Islet precursor cell (in vitro differentiated cells): ENCODE measurements at places on chromosomes 1 and 21.

DNA sequence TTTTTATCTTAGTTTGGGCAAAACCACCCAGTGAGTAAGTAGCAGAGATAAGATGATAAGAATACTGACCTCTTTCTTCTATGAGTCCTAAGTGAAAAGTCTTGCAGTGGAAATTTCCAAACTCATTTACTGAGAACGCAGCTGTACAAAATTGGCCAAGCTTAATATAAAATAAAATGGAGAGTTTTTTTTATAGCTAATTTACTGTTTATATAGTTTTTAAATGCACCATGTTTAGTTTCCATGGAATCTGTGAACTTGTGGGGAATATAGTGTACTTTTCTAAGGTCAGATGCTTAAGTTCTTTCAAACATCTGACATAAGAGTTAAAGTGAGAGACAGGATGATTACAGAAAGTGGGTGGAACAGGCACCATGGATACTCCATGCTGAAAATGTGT, 833.5 kb downstream of the ADGRL2 start:
- no peak for DNase-seq

DNA sequence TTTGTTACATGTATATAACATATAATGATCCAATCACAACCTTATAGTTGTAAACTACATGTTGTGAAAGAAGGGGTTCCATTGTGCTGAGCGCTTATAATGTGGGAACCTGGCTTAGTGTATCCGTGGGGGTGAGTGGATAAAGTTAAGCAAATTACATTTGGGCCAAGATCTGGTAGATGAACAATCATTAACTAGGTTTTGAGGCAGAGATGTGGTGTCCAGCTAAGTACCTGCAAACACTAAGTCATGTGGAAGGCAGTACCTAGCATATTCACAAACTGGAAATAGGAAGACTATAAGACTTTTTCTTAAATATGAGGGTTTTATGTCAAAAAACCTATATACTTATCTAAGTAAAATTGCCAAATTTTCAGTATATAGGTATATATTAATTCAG, 167.2 kb upstream of the PDE4B start:
- DNase-seq: no peak

DNA sequence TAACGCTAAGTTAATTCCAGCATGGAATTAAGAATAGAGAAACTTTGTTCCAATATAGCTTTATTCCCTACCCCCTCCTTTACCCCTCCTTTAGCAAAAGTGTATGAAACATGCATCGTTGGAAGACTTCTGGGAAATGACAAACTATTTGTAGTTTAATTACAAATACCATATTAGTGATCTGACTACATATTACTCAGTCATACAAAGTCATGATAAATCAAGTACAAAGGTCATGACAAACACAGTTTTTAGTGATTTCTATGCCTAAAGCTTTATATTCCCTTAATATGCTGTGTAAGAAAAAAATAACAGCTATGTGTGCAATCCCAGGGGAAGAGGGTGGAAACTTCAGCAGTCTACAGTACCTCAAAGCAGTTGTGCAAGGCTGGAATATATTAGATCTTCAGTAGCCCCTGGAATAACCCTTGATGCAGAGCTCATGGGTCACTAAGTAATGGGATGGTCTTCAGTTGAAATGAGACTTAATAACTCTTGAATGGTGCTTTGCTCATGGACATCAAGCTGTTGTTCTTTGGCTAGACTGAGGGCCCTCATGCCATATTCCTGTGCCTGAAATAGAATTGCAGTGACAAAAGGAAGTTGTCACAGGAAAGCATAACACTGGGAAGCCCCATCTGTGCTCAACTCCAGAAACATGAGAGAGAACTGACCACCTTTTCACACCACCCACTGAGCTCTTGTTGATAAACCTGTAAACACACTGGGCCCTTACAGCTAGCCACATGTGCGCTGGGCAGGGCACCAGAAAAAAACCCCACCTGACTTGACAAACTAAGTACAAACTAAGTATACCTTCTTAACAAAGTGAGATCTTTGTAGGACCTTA, 25.3 kb downstream of the ZMYND12 start:
- DNase-seq: no peak

DNA sequence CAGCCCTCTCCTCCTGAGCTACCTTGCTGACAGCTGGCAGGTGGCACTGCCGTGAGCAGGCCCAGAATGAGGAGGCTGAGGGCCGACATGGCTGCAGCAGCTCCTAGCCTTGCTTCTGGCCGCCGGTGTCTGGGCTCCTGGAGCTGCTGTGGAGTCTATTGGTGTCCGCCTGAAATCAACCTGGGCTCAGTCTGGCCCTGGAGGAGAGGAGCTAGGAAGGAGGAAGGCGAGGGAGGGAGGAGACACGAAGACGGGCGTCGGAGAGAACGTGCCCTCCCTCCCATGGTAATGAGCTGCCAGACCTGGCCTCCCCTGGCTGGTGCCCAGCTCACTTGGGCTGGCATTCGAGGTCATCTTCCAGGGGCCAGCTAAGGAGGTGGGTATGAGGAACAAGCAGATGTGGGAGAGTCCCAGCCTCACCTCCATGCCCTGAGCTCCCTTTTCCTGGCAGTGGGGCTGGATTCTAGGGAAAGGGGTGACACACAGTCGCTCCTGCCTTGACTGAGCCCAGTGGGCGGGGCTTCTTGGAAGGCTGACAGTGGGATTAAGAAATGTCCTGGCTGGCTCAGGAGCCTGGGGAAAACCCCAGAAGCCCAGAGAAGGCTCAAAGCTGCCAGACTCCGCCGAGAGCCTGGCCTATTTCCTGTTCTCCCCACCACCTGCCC, at the start of gene PDZK1IP1:
TSS of gene PDZK1IP1 (minus strand) at position 193 of the 665 bp plus-strand sequence. CDS start at position 89, 104 bp downstream.
- peak; percentile 64 for DNase-seq

DNA sequence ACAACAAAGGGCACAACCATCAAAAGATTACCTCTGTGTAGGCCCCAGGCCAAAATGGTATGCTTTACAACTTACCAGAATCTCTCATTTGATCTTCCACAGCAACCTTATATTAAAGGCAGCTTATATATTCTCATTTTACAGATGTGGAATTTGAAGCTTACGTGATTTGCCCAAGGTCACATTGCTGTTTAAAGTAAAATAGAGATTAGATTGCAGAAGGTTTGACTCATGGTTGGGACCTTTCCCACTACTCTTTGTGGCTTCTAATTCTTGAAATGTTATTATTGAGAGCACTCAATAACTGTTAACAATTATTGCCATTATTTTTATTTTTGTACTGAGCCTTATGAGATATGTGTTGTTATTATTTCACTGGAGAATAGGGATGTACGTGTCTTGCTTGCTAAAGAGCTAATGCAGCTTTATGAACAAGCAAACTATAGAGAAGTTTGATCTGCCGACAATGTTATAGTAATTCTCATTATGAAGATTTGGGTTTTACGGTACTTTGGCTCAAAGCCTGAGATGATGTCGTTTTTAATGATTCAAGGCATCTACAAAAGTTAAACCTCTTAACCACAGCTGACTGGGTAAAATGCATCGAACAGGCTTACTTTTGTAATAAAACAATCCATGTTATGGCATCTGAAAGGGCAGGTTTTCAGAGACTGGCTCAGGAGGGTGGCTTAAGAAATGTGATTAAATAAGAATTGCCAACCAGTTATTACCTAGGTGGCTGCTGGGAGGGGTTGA, 43.3 kb upstream of the TSNAX start:
- no peak for DNase-seq

GRCh38 chr1:155320252-155320651, 442 bp upstream of the RUSC1 start:
- no peak for DNase-seq

- DNase-seq: no peak
Measured at GRCh38 chr1:204314171-204314892, 45.4 kb downstream of the PLEKHA6 start.

DNA sequence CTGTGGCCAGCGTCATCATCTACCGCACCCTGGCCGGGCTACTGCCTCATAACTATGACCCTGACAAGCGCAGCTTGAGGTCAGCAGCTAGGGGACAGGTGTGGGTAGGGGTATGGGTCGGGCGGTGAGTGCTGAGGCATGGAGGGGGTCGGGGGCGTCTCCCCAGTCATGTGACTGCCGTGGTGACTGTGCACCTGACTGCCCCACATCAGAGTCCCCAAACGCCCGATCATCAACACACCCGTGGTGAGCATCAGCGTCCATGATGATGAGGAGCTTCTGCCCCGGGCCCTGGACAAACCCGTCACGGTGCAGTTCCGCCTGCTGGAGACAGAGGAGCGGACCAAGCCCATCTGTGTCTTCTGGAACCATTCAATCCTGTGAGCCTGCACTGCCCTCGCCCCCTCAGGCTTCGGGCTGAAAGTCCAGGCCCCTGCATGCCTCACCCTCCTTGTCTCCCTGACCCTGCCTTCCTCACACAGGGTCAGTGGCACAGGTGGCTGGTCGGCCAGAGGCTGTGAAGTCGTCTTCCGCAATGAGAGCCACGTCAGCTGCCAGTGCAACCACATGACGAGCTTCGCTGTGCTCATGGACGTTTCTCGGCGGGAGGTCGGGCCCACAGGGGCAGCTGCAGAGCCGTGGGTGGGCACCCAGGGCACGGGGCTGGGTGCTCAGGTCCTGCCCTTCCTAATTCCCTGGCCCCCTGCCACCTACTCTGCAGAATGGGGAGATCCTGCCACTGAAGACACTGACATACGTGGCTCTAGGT, 13.5 kb downstream of the PSRC1 start:
- DNase-seq: no peak

DNA sequence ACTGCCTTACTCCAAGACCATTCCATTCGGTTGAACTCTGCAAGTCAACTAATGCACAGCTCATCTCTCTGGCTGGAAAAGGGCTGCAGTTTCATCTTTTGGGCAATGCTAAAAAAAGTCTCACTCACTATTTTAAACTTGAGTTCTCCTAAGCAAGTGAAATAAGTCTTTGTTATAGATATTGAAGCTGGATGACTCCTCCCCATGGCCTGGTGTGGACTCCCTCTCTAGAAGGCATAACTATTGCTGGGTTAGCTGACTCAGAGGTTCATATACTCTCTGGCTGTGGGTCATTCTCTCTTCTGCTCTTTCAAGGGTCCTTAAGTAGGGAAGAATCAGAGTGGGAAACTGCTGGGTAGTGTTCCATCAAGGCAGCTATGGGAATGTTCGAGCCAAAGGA, 88.0 kb downstream of the XCL2 start:
- no peak for DNase-seq

- no peak for DNase-seq
Measured at GRCh38 chr1:64343823-64344190, 126.1 kb upstream of the CACHD1 start.

GRCh38 chr1:86997538-86997937, 83.1 kb downstream of the HS2ST1 start:
- no peak for DNase-seq

DNA sequence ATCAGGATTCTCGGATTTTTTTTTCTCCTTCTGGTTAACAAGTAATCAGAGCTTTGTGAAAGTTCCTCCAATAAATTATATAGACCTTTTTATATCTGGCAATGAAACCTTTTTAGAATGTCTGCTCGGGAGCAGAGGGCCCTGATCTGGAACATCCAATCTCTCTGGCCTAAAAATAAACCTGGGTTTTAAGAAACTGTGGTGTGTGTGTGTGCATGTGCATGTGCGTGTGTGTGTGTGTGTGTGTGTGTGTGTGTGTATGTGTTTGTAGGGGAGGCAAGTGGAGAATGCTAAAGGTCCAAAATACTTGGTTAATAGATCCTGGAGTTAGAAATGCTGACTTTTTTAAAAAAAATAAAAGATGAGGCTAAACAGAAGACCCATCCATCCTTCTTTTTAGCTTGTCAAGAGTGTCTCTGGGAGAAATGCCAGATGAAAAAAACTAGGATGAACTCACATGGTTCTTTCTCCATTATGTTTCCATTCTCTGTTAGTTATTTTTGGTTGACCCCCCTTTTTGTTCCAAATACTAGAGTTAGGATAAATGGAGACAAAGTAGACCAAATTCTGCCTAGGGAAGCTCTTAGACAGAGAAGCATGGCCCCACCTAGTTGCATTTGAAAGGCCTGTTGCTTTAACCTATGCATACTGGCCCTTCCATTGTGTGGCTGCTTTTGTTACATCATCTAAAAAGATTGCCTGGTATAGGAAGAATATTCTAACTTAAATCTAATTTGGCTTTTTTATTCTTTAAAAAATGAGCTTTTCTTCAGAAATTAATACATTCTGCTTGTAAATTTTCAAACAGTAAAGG, 175.9 kb downstream of the PAPPA2 start:
- DNase-seq: no peak

DNA sequence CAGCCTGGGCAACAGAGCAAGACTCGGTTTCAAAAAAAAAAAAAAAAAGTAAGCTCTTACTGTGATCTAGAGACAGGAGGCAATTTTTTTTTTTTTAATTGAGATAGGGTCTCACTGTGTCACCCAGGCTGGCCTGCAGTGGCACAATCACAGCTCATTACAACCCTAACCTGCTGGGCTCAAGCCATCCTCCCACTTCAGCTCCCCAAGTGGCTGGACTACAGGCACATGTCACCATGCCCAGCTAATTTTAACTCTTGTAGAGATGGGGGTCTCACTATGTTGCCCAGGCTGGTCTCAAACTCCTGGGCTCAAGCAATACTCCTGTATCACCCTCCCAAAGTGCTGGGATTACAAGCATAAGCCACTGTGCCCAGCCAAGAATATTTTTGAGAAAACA, 7.4 kb downstream of the RPL22 start:
- DNase-seq: no peak

- DNase-seq: no peak
Measured at GRCh38 chr1:170271430-170272161, 125.8 kb downstream of the NTMT2 start.

GRCh38 chr1:2212532-2213491, 15.3 kb upstream of the SKI start:
- peak; percentile 97 for DNase-seq

DNA sequence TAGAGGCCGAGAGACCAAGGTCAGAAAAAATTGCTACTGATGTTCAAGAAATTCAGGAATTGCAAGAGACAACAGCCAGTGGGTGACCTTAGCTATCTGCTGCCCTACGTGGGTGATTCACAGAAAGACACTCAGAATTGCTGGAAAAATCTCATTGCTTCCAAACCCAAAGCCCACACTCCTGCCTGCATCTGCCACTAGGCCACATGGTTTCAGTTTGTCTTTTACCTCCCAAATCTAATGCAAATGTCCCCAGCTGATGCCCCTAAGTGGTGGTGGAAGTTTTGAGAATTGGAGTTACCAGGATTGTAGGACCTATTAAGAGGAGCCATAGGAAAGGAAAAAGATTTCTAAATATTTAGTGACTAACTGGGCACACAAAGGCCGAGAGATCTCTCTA, 341.5 kb upstream of the CHRM3 start:
- DNase-seq: no peak

DNA sequence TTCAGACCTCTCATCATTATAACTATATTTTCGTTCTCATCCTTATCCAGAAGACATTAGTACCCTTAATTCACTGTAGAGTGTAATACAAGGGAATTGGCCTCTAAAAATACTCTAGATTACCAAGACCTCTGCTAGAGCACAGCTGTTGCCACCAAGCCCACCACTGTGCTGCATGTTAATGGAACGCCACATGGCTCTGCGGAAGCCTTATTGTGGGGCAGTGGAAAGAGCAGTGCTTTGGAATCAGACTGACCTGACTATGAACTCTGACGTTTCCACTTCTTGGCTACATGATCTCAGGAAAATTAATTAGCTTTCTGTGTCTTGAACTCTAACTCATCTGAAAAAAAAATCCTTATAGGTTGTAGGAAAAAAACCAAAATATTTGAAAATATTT, 222.1 kb downstream of the LMX1A start:
- DNase-seq: no peak

GRCh38 chr1:203465948-203466347, 9.7 kb upstream of the PRELP start:
- peak; percentile 69 for DNase-seq

GRCh38 chr1:110606657-110607535, 738 bp upstream of the KCNA2 start:
- DNase-seq: peak; percentile 59
